ENCODE measurements at places on chromosomes 4 and X.

DNA sequence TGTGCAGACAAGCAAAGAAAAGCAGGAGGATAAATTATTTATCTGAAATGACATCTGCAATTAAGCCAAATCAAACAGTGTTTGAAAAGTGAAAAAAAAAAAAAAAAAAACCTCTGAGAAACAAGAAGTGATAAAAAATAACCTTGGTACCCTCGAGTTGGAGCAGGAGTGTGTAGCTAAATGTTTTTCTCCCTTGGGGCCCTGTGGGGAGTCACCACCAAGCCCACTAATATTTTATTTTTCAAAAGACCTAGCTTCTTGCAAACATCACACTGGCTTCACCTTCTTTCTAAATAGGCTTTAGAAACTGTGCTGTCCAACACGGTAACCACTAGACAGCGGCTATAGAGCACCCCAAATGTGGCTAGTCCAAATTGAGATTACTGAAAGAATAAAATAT, 47.7 kb downstream of the SNX25 start:
- DNase-seq: no peak

DNA sequence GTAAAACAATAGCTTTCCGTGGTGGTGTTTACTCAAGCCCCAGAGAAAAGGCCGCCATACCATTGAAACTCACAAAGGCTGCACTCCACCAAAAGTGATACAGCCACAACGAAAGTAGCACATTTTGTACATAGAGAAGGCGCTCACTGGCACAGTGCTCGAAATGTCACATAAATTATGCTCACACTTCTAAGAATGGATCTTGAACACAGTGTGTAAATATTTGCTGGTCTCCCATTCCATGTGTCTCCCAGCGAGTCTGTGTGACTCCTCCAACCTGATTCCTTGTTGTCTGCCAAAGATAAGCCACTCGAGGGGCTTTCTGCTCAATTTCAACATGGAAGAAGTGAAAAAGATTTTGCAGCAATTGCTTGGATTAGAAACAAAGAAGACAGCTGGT, 234.0 kb upstream of the VCX3A start:
- no peak for DNase-seq

DNA sequence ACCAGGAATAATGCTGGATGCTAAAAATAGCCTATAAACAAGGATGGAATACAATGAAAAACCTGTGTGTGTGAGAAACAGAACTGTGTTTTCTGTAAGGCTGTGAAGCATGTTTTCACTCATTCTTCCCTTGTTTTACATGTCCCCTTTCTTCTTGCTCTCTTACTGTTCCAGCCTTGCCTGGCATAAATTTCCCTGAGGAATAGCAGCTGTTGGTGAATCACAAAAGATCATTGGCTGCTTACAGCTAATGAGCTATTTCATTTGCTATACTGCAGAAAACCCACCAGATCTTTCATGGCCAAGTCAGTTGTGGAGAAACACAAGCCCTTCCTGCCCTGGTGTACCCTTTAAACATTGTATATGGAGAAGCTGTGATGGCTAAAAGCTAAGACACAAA, 91.1 kb downstream of the LDB2 start:
- DNase-seq: no peak

- no peak for DNase-seq
Measured at GRCh38 chr4:98617358-98618047, 40.9 kb downstream of the TSPAN5 start.

GRCh38 chr4:71663780-71664179, 120.1 kb downstream of the GC start:
- no peak for DNase-seq

- DNase-seq: no peak
Measured at GRCh38 chrX:42195506-42195905, 272.2 kb upstream of the CASK start.

- peak; percentile 27 for DNase-seq
Measured at GRCh38 chrX:106802388-106803275, at the start of gene TBC1D8B. TSS of gene TBC1D8B (plus strand) at chrX:106802673. CDS start at chrX:106802854, 181 bp downstream.

GRCh38 chr4:153834901-153835300, 46.0 kb upstream of the SFRP2 start:
- DNase-seq: no peak

DNA sequence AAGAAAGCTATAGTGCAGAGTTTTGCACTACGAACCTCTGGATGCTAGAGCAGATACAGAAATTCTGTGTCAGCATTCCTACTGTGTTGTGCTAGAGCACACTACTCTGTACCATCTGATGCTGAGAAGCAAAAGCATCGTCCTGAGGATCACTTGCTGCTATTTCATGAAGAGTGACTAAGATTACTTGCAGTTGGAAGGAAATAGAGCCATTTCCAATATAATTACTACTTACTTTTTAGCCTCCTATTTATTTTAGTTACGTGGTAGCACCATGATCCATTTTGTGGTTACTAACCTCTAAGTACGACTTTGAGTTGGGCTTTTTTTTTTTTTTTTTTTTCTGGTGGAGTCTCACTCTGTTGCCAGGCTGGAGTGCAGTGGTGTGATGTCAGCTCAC, 226.7 kb downstream of the PALLD start:
- no peak for DNase-seq

- no peak for DNase-seq
Measured at GRCh38 chr4:2932951-2933565, 30.1 kb downstream of the NOP14 start.

DNA sequence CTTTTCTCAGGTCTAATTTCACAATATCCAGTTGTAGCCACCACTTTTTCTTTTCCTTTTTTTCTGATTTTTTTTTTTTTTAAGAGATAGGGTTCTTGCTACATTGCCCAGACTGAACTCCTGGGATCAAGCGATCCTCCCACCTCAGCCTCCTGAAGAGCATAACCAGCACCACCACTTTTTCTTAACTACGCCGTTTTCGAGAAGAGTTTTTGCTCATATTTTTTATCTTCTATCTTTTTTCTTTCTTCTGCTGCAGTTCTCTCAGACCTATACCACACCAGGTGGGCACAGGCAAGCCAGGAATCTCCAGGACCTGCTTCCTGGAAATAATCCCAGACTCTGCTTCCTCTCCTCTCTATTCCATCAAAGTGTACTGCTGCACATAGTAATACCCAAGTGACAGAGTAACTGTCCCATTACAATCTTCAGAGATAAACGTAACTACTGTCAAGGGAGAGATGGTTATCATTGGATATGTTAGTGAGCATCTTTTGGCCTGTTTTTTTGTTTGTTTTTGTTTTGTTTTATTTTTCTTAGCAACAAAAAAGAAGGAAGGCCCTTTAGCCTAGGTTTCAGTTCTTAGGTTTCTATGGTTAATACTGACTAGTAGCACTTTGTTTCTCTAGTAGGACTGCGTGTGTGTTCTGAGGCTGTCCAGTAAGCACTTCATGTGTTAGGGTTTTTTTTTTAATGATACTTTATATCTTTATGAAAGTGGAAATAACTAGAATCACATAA, 59.2 kb upstream of the TXK start:
- no peak for DNase-seq

DNA sequence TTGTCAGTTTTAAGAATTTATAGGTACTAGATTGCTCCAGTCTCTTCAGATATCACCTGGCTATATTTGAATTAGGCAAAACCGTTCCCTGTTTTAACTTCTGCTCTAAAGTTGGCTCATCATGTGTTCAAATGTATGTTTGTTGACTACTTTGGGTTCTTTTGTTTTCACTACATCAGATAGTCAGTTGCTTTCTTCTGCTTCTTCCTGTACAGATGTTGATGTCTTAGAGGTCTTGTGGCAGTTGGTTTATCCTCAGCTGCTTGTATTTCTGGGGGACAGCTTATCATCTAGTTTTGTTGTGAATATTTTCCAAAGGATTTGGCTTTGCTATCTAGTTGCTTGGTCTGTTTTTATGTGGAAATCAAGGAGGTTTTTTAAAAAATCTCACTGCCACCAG, 28.0 kb downstream of the TBC1D19 start:
- DNase-seq: no peak

- no peak for DNase-seq
Measured at GRCh38 chrX:11588097-11588496, 77.6 kb downstream of the ARHGAP6 start.

- DNase-seq: no peak
Measured at GRCh38 chr4:6983544-6984142, 59.5 kb upstream of the TADA2B start.

GRCh38 chr4:98006060-98006459, 137.2 kb downstream of the STPG2 start:
- DNase-seq: no peak

DNA sequence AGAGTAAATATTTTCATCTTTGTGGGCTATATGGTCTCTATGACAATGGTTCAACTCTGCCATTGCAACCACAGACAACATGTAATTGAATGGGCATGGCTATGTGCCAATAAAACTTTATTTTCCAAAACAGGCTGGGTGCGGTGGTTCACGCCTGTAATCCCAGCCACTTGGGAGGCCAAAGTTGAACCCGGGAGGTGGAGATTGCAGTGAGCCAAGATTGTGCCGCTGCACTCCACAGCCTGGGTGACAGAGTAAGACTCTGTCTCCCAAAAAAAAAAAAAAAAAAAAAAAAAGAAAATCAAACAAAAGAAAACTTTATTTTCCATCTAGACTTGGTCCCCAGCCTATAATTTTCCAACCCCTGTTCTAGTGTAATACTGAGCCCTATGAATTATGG, 38.4 kb upstream of the LAS1L start:
- DNase-seq: no peak

DNA sequence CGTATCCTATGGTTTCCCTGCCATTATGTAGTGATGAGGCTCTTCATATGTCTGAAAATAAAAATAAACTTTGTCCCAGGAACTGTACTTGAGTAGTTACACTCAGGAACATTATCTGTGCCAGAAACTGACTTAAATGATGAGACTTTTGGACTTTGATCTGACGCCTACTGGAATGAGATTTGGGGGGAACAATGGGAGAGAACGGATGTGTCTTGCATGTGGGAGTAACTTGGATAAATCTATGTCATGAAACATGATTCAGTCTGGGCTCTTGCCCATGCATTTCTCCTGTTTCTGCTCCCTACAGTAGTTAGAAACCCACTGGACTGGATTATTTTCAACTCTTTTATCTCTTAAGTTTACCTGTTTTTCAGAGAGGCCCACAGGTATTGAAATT, 2351.4 kb downstream of the PCDH7 start:
- DNase-seq: no peak

DNA sequence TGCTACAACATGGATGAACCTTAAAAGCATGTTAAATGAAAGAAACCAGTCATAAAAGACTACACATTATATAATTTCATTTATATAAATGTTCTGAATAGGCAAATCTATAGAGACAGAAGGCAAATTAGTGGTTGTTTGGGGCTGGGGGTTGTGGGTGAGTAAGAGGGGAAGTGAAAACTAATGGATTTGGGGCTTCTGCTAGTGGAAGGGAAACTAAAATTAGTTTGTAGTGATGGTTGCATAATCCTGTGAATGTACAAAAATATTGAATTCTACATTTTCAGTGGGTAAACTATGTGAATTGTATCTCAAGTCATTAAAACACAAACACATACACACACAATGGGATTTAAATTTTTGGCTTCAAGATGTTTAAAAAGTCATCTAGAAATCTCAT, 25.4 kb upstream of the LIMCH1 start:
- no peak for DNase-seq

GRCh38 chr4:128060121-128060698, 902 bp upstream of the LARP1B start:
- no peak for DNase-seq

DNA sequence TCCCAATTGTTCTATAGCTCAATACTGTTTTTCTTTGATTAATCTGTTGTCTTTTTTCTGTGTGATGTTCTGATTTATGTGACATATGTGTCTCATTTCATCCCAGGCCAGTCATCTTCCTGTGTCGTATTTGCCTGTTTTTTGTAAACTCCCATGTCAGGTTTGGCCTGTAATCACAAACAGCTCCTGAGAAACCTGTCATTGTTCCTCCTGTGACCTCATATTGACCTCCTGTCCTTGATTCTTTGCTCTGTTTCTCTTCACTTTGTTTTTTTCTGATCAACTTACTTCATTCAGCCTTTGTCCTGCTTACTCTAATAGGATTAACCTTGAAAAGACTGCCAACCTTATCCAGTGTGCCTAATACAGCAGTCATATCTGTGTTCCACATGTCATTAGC, 438.3 kb downstream of the CFAP47 start:
- no peak for DNase-seq

DNA sequence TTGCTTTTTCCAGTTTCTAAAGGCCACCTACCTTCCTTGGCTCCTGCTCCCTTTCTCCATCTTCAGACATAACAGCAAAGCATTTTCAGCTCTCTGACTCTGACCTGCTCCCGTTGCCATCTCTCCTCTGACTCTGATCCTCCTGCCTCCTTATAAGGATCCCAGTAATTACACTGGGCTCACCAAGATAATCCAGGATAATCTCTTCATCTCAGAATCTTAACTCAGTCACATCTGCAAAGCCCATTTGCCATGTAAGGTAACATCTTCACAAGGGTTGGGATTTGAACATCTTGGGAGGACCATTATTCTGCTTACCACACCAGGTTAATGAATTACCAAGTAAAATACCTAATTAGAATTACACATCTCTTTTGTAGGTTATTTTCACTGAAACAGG, 41.3 kb upstream of the MAGED1 start:
- no peak for DNase-seq

DNA sequence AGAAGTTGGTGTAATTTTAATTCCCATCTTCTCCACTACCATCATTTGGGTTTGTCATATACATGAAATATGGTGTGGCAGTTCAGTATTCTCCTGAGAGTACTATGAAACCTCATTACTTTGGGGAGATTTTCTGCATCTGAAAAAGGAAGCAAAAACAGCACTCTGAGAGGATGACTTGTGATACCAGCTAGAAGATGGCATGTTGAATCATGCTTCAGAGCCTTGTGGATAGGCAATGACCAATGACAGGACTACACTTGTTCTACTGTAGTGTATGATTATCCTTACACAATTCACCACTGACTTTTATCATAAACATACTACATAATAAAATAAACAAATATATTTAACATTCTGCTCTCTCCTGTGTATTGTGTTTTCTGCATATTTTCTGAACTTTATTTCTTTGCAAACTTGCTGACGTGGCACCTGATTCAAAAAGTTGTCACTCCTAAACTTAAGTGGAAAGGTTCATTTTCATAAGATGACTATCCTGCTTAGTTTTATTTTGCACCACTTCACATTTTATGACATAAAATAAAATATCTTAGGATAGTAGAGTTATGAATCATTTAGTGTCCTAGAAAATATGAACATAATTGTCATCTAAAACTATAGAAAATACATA, 991.3 kb downstream of the FSTL5 start:
- DNase-seq: no peak

GRCh38 chr4:49000806-49001205, 14.7 kb downstream of the CWH43 start:
- no peak for DNase-seq

DNA sequence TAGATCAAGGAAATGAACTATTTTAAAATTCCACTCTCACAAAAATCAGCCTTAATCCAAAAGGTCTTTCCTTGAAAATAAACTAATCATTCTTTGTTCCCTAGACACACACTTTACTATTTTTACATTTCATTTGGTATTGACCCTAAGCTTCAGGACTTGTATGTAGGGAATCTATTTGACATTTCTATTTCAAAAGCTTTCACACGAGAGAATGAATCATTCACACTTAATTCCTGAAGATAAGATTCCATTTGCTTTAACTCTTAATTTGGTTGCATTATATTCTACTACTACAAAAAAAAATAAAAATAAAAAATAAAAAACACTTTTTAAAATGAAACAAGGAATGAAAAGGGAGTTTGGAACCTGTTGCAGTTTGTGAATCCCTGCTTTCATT, 43.7 kb downstream of the EDNRA start:
- no peak for DNase-seq

- DNase-seq: no peak
Measured at GRCh38 chr4:186622788-186623464, 67.6 kb upstream of the MTNR1A start.

All from CD4-positive, alpha-beta T cell treated with Interleukin-6 for 4 hours (primary cell).